ENCODE measurements at places on chromosomes 16 and 17.

DNA sequence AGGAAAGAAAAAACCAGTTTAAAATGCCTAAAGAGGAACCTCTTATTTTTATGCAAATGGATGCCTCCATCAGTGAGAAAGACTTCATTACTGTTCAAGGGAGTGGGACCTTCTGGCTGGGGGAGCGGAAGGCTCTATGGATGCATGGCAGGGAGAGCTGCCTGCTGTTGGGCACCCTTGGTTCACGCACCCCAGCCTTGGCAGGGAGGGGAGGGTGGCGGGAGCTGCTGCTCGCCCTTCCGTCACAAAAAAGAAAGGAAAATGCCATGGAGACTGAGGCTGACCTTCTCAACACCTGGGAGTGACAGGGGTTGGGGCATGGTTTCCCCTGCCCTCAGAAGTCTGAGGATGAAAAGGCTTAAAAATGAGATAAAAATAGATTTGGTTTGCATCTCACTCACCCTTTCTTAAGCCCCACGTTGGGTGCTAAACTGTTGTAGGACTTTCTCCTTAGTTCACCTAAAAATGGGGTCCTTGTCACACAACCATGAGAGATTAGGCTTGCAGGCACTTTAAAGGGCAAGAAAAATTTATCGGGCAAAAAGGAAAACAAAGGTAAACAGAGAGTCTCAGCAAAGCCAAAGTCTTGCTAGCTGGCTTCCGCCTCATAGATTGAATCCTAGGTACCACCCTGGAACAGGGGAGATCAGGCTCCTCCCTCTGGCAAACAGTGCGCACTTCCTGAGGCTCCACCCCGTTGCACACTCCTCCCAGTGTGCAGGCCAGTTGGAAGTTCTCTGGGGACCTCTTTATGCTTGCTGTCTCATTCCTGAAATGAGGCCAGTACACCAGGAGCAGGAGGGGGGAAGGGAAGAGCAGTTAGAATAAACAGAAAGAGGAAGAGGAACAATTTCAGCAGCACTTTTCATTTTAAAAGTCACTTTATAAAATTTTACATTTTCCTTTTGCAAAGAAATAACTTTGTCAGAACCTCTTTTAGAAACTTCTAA lies 31.6 kb downstream of the PHKB start:
- DNase-seq: no peak

DNA sequence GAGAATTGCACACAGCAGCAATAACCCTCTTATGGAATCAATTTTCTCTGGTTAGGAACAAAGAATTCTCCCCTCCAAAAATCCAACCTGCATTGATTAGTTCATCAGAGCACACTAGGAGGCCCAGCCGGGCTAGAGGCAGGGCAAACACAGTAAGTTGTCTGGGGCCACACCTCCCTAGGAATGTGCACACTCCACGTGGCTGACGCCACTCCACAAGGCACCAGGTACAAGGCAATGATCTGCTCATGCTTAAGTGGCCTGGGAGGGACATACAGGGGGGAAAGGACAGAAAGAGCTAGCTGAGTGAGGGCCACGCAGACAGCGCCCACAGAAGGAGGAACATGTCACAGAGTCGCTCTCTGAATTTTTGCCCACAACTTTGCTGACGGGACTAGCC lies 107.6 kb downstream of the SLC39A11 start:
- no peak for DNase-seq

DNA sequence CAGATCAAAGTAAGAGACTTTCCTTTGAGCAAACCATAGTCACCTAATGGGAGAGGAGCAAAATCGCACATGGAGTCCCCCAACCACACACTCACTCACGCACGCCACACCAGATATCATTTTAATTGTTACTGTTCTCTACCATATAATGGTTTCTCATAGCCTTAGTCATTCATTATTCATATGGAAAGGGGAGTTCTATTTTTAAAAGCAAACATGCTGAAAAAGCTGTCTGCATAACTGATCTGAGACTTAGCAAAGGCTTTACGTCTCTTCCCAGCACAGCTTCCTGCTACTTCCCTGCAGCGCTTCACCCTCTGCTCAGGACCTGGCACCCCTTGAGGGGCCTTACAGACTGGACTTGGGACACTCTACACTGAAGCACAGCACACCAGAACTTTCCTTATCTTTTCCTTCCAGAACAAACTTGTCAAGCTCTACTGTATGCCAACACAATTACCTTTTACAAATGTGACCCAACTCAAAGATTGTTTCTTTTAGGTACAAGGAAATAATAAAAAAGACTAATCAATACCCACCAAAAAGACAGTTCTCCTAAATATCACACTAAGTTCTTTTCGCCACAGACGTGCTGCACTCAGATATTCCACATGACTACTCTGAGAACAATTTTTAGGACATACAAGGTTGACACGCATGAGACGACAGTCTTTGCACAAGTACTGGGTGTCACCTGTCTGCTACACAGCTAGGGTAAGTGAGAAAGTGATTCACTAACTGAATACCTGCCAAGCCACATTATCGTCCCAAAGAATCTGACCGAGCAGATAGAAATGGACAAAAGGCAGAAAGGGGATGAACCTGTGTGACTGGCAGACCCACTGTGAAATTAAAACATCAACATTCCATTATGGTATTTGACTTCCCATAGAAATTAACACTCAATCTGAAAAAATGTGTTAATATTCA lies 21.5 kb downstream of the SRP68 start:
- DNase-seq: no peak

- DNase-seq: peak; percentile 93
These were observed 1.9 kb downstream of the SLC16A3 start for GRCh38 chr17:82230609-82231311.

GRCh38 chr17:45886852-45887251 lies 7.5 kb upstream of the MAPT start:
- no peak for DNase-seq

All from ecto neural progenitor cell (in vitro differentiated cells).